ENCODE measurements at places on chromosomes 3 and 15.

DNA sequence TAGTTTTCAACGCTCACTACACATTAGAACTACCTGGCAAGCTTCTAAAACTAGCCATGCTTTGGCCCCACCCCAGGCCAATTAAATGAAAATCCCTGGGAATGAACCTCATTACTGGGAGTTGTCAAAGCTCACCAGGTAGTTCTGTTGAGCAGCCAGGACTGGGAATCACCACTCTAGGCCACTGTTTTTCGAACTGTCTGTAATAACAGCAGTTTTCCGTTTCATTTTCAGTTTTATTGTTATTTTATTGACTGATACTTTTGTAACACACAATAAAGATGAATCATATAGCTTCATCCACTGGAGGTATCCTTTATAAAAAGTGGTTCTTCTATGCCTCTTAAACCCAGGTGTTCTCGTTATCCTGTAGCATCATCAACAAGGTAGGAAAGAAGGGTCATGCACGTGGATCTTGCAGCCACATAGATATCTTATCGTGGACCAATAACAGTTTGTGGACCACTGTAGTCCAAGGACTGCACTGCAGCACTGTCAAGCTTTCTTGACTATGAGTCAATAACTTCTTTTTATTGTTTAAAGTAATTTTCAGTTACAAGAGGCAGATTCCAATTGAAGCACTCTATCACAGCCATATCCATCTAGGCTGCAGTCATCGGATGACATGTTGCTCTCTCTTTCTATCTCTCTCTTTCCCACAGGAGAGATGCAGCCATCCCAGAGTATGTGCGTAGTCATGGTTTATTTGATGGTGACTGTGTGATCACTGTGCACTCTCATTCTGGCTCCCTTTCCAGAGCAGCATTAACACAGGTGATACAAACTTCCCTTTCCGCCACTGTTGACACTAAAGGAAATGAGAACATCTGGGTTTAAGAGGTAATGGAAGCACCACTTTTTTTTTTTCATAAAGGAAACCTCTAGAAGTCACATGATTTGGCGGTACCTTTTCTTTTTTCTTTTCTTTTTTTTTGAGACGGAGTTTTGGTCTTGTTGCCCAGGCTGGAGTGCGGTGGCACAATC is 39.0 kb upstream of the BLM start:
- no peak for DNase-seq

DNA sequence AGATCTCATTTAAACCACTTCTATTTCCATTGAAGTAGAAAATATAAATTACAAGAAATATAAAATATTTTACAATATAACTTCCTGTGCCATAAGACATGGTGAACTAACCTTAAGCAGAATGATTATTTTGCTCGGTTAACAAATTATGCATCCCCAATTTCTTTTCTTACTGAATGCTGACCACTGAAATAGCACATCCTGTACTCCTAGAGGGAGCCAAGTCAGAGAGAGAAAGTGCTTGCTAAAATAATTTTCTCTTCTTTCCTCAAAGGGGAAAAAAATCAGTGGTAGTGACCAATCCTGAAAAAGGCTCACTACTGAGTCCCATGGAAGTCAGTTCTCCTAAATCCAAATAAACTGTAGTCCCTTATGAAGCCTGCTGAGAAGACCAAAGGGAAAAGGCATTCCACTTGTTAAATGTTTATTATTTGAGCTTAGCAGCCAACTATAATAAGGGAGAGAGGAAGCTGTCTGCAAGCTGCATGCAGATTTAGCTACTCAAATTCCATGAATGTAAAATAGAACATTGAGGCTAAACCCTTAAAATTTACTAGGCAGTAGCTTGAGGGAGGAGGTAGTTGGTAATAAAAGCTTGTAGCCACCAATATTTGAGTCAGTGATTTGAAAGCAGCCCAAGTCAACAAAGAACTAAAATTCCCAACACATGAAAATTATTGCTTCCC is 33.1 kb downstream of the CEP152 start:
- no peak for DNase-seq

GRCh38 chr3:47399531-47400270 is 18.9 kb downstream of the PTPN23 start:
- DNase-seq = no peak

GRCh38 chr15:95957861-95958260 is 372.6 kb upstream of the NR2F2 start:
- no peak for DNase-seq

- DNase-seq = no peak
These were observed 6.8 kb upstream of the TXNRD3 start for GRCh38 chr3:126661532-126662364.

GRCh38 chr3:100697172-100697571 is 12.1 kb upstream of the TFG start:
- no peak for DNase-seq

- no peak for DNase-seq
These were observed 39.2 kb upstream of the BCL2A1 start for GRCh38 chr15:80010131-80010673.

DNA sequence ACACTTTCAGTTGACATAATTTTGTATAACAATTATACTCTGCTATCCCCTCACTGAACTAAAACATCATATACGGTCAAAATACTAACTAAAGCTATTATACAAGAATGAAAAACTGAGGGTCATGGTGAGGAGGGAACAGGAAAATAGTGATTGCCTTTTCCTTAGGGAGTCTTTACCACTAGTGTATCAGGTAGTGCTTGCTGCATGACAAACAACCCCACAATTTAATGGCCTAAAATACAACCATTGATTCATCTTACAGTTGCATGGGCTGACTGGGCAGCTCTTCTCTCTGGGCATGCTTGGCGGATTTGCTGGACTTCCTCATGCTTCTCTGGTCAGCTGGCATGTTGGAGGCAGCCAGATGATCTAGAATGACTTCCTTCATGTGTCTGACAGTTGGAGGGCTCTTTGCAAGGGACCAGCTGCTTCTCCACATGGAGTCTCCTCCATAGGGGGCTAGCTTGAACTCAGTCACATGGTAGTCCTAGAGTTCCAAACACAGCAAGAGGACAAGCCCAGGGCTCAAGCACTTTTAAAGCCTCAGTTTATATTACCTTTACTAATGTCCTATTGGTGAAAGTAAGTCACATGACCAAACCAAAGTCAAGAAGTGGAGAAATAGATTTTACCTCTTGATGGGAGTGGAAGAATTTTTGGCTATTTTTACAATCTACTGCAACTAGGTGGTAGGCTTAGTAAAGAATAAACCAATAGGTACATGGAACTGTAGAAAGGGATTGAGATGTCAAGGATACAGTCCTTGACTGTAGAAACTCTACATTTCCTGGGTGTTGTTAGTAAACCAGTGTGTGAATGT is 18.8 kb downstream of the THAP10 start:
- no peak for DNase-seq

GRCh38 chr3:101849714-101850245 is 466 bp downstream of the NFKBIZ start:
- DNase-seq = peak; percentile 46

GRCh38 chr3:65749066-65749465 is 289.7 kb downstream of the MAGI1 start:
- DNase-seq = no peak

- no peak for DNase-seq
These were observed 73.8 kb downstream of the MB21D2 start for GRCh38 chr3:192843723-192844485.

Data from WERI-Rb-1 (cell line).